ENCODE measurements at places on chromosomes 3 and 15.

- DNase-seq, result peak; percentile 98
Observed at GRCh38 chr3:134357914-134358811, 16.1 kb downstream of the AMOTL2 start.

DNA sequence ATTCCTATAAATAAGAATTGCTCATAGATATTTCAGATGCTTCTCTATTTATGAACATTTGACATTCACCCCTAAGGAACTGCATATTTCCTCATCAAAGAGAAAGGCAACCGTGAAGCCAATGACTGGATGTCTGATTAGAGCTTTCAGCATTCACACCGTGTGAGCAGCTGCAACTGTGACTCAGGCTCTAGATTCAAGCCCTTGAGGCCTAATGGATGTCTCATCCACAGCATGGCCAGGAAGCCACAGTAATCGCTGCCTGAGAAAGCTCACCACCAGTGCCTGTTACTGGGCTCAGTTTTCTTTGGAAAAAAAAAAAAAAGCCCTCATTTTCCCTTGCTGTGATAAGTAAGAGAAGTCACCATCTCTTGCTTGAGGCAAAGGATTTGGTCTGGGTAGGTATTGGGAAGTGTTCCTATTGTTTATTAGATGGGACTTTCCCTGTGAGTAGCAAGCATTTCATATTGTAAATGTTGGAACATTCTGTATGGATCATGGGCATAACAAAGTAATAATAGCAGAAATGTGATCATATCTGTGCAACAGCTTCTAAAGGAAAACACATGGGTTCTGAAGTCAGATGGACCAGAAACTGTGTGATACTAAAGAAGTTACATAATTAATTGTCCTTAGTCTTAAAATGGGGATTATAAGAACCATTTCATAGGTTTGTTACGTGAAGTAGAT is 783.7 kb downstream of the AGBL1 start:
- peak; percentile 2 for DNase-seq

GRCh38 chr3:14480207-14481017 is 59.7 kb downstream of the GRIP2 start:
- peak; percentile 92 for DNase-seq

DNA sequence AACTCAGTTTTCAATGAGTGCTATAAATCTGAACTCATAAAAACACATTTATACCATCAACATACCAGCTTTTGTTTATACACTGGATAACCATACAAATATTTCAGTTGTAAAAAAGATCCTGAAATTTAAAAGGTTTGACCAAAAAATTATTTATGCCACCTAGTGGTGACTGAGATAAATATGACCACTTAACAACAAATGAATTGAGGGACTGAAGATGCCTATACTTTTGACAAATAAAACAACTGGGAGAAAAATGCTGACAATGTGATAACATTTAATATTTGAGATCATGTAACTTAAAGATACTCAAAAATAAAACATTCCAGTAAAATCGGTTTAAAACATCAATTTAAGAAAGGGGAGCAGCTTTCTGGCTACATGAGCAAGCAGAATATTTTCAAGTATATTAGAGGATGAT is 30.4 kb downstream of the ATG3 start:
- DNase-seq, result peak; percentile 37

- DNase-seq, result peak; percentile 10
Observed at GRCh38 chr3:143771258-143771657, 77.0 kb downstream of the SLC9A9 start.

DNA sequence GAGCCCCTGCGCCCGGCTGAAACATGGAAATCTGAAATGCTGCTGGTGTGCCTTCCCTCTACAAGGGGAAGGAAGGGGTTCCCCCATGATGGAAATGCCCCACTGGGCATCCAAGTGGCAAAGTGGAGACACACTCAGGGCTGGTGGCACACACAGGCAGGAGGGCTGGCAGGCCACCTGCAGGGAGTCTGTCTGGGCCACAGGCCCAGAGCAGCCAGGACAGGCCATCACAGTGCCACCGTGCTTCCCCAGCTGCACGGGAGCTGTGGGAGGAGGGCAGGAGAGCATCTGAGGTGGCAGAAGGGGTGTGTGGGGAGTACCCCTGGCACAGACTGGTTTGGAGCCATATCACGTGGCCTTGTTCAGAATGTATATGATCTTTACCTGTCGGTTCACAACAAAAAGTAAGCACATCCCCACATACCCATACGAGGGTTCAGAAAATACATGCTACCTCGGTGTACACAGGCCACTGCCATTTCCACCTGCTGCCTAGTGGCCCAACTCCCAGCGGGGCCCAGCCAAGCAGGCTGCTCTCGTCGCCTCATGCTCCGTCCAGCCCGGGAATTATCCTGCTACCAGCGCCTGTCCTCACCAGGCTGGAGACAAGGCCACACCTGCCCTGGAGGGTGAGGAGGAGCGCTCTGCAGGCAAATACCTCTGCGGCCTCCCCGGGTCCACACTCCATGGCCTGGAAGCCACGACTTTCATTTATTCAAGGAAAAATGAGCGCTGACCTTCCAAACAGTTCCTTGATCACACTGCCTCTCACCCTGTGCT is 22.6 kb upstream of the DUSP7 start:
- no peak for DNase-seq

DNA sequence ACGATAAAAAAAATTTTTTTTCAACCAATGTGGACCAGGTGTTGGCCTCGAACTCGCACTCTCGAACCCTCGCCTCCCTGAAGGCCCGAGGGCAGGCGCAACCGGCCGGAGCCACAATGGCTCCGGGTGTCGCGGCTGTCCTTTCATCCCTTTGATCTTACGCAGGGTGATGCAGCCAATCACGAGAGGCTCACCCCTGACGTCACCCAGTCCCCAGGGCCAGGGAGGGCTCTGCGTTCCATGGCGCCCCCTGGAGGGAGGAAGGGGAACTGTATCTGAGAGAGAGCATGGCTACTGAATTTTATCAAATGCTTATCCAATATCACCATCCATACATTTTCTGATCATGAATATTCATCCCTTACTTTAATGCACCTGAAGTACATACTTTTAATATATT is 15.4 kb upstream of the GMNC start:
- DNase-seq, result no peak

DNA sequence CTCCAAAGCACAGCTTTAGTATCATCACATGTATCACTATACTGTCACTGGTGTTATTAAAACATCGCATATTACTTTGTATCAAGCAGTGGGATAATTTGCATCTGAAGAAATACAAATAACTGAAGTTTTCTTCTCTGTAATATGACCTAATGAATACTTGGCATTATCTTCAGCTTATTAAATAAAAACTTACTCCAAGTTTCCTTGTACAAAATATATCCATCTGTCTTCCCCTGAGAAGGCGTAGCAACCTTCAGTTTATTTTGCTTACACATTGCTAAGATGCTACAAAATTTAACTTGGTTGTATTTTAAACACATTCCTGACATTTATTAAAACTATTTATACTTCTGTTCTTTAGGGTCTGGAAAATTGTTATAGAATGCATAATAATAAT is 13.7 kb downstream of the FGF7 start:
- DNase-seq, result no peak

DNA sequence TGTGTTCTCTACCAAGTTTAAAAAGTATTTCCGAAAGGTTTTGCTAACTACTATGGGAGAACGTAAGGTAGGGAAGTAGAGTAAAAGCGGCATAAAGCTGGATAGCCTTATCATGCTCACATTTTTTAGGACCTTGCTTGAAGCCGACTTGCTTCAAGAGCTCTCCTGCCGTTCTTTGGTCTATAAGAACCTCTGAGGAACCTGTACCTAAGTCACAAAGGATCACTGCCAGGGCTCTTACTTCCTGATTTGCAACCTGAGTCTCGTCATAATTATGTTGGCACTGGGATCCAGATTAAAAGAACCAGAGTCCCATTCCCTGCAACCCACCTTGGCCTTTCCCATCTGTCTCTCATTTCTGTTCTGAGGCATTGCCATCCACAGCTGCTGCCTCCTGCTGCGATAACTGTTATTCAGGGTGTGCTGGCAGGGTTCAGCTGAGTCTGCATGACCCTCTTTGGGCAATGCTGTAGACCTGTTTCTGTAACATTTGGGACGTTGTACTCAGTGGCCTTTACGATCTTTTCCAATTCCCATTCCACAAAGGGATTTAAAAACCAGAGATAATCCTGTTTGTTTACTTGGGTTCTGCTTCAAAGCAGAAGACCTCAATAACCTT is 131.0 kb upstream of the UMPS start:
- DNase-seq, result no peak

GRCh38 chr15:55707518-55707917 is 35.4 kb downstream of the PRTG start:
- DNase-seq, result no peak

GRCh38 chr15:29053006-29053405 is 167.2 kb downstream of the APBA2 start:
- DNase-seq, result no peak

DNA sequence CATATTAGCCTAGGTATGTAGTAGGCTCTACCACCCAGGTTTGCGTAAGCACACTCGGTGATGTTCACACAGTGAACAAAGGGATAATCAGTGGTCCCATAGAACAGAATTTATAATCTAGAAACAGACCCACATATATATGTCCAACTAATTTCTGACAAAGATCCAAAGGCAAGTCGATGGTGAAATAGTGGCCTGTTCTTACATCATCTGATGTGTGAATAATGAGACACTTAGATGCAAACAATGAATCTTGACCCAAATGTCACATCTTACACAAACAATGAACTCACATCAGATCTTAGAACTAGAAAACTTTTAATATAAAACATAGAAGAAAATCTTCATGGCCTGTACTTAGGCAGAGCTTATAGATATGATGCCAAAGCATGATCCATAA is 17.6 kb upstream of the TM2D3 start:
- peak; percentile 43 for DNase-seq

DNA sequence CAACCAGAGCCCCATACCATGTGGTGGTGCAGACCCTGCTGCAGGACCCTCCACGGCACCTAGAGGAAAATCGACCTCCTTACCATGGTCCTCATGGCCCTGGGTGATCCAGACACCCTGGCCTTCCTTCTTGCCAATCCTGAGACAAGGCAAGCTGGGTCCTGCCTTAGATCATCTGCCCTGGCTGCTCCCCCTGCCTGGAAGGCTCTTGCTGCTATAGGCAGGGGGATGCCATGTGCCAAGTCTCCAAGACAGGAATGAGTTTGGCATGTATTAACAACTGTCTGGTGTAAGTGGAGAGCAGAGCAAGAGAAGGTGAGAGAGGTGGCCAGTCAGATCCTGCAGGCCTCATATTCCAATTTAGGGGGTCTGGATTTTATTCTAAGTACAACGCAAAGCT is 7.5 kb downstream of the HEG1 start:
- DNase-seq, result no peak

DNA sequence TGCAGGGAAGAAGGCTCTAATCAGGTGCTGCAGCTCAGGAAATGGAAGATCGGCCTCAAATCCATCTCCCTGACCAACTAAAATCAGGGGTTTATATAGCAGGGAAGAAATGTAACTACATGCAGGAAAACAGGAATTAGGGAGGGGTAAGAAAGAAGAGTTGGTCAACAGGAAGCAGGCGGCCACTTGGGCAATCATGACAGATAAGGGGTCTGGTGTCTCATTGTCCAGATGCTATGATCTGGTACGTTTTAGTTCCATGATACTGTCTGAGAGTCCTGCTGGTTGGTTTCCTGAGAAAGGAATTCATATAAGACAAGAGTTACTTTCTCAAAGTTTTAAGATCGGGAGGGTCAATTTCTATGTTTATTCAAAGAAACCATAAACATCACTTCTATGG is 24.2 kb downstream of the KATNBL1 start:
- DNase-seq, result peak; percentile 49

- no peak for DNase-seq
Observed at GRCh38 chr3:126529585-126530170, 5.7 kb downstream of the CHST13 start.

- DNase-seq, result no peak
Observed at GRCh38 chr3:173221010-173221409, 80.0 kb upstream of the SPATA16 start.

DNA sequence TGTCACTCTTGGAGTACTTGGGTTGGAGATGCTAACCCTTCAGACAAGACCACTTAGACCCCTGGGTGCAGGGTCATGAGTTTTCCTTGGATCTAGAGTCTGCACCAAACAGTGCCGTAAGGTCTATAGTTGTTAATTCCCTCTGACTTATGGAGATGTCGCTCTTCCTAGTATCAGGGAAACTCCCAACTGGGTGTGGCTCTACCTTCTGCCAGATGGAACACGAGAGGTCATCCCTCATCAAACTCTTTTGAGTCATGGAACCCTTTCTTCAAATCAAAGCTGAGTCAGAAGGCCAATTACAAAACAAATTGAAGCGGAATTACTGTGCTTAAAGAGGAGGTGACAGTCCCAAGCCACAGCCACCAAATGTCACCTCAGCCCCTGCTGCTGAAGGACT is 514.9 kb upstream of the PROK2 start:
- no peak for DNase-seq

- DNase-seq, result no peak
Observed at GRCh38 chr3:72316501-72317279, 531.6 kb downstream of the SHQ1 start.

- DNase-seq, result peak; percentile 96
Observed at GRCh38 chr3:30597131-30597768, 9.2 kb upstream of the TGFBR2 start.

GRCh38 chr3:152706991-152707713 is 127.8 kb upstream of the P2RY1 start:
- DNase-seq, result no peak

- DNase-seq, result no peak
Observed at GRCh38 chr3:180324791-180325190, 277.2 kb upstream of the TTC14 start.

- peak; percentile 72 for DNase-seq
Observed at GRCh38 chr15:86624261-86625036, 544.8 kb downstream of the AGBL1 start.

- no peak for DNase-seq
Observed at GRCh38 chr15:66778314-66778665, 76.3 kb downstream of the SMAD6 start.

- DNase-seq, result no peak
Observed at GRCh38 chr3:196519718-196520082, 4.6 kb upstream of the SMCO1 start.

DNA sequence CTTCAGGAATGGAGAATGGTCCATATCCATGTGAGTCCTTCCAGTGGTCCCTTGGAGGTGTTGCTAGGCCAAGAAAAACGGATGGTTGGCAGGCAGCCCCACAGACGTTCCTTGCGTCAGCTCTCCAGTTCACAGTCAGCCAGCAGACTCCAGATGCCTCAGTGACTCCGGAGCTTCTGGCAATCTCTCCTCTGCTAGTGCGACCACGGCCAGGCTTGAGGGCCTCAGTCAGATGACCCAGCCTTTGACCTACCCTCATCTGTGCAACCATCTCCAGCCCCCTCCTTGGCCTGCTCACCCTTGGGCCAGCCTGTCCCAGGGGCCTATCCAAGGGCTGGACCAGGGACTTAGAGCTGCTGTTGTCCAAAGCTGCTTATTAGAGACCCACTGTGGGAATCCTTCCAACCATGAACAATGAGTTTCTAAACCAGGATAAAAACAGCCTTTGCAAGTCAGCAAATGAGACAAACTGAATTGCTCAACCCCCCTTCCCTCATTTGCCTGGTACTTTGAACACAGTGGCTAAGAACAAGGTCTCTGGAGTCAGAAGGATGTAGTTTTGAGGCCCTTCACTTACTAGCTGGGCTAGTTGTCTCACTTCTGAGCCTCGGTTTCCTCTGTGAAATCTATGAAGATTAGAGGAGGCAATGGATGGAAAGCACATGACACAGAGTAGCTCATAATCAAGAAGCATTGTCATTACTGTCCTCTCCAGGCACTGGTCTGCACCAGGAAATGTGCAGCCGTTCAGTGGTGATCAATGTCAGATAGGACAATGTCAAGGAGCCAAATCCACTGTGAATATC is 44.8 kb downstream of the ANP32A start:
- peak; percentile 21 for DNase-seq

GRCh38 chr15:55589287-55589686 is 1.1 kb upstream of the PYGO1 start:
- no peak for DNase-seq

Data from amniotic epithelial cell (primary cell).